ENCODE measurements at places on chromosomes 2 and 18. TPM values are rescaled to one million over a fixed set of nuclear protein-coding genes. Genes with fewer than 3 reads are reported as not detected.

The GDF7 gene
- total RNA-seq = 18.1 TPM

The EVX2 gene
- total RNA-seq = not detected

The RESP18 gene
- not detected for total RNA-seq

The CABYR gene
- total RNA-seq = 2.7 TPM

The AQP12B gene
- not detected for total RNA-seq

The ZSWIM2 gene
- not detected for total RNA-seq

GRCh38 chr18:32289483-32290075 is 99.7 kb downstream of the MEP1B start:
- no peak for ATAC-seq

GRCh38 chr2:229523663-229524062 is 190.7 kb downstream of the DNER start:
- no peak for ATAC-seq

DNA sequence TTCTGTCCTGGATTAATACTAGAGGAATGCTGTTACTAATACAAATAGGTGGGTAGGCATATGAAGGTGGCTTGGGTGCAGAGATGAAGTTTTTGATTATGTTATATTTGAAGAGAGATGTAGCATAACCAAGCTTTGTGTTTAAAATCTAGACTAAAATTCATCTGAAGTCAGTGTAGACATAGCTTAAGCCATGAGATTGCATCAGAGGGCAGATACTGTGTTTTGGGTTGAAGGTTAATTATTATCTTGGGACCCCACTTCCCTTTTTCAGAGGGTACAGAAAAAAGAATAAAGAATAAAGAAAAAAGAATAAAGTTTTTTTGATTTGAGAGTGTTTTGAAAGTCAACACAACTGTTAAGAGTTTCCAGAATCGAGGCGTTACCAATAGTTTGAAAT is 13.0 kb downstream of the PPM1B start:
- no peak for ATAC-seq

GRCh38 chr2:145841973-145842372 is 1322.1 kb upstream of the ZEB2 start:
- no peak for ATAC-seq

GRCh38 chr2:224799691-224800090 is 83.5 kb upstream of the CCDC195 start:
- no peak for ATAC-seq

- ATAC-seq = no peak
Observed at GRCh38 chr18:42192251-42193248, 237.5 kb downstream of the PIK3C3 start.

DNA sequence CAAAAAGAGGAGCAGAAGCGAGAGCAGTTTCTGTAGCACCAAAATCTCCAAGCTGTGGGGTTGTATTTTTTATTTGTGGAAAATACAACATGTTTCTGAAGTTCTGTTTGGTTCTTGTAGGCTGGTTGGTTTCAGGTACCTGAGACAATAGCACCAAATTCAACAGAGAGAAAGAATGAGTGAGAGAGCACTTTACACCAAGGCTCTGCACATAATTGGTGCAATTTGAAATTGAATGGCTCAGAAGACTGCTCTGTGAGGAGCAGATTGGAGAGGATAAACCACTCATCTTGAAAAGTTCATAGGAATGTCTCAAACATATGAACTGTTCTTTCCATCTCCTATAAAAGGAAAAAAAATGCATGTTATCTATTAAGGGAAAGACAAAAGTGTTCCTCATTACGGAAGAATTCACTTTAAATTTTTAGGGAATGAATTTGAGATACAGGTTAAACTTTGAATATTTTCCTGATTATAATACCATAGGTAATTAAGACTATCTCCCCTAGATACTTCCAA is 175.1 kb downstream of the ATAD2B start:
- ATAC-seq = no peak

DNA sequence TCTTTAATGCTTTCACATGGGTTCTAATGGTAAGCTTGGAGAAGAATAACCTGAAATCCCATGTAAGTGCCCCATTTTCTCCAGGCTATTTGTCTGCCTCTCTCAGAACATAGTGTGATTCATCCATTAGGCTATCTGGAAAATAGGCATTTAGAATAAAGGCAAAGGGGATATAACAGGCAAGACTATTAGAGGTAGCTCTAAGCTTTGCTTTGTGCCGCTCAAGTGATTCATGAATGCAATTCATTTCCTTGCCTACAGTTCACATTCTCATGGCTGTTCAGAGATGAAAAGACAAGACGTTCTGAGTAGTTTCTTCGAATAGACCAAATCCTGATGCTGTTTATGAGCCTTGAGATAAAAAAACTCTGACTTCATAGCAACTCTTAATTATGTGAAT is 101.7 kb downstream of the ANKRD44 start:
- ATAC-seq = no peak

- ATAC-seq = peak; percentile 60
Observed at GRCh38 chr18:10497206-10497749, 28.5 kb upstream of the NAPG start.

DNA sequence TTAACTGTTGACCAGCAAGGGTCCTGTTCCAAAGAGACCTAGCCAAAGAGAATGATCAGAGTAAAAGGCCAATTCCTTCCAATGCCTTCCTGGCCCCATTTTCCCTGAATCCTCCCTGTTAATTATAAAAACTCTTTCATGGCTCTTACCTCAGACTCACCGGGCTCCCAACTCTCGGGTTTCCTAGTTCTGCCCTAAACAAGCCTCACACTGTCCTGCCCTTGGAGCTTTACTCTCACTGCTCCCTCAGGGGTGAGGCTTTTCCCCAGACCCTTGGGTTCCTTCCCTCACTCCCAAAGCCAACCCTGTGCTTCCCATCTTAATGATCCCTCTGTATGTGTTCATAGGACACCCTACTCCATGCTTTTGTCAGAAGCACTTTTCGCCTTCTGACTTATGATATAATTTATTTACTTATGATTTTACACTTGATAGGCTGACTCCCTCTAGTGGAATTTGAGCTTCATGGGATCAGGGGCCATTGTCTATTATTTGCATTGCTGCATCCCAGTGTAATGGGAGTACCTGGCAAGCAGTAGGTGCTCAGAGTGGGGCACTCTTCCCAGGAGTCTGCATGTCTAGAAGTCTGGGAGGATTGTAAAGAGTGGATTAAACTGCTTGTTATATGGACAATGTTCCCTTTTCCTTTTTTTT is 29.9 kb upstream of the ZNG1B start:
- ATAC-seq = no peak

GRCh38 chr2:69253611-69254301 is 133.3 kb downstream of the GFPT1 start:
- peak; percentile 94 for ATAC-seq

DNA sequence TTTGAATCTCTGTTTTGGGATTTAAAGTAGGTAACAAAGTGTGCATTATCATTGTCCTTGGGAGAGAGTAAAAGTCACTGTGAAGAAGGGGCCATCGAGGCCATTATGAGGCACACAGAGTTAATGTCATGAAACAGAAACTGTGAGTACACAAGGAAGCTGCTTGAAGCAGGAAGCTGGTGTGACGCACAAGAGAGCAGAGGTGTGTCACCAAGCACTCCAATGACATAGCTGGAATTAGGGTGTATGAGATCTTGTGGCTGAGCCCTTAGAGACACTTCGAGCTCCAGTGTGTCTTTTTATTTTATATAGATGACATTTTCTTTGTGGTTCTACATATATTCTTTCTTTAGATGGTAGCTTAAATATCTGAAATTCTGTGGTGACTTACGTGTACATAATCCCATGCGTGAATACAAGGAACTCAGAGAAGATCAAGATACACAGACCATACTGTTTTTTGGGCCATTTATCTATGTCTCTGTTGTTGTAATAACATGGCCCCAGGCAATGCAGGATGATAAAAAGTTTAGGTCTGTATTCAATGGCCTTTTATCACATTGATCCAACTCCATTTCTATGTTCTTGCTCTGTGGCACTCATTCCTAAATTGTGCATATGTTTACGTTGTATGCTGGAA is 164.7 kb upstream of the FAM98A start:
- no peak for ATAC-seq

GRCh38 chr2:8863331-8863953 is 26.0 kb upstream of the KIDINS220 start:
- no peak for ATAC-seq

- ATAC-seq = no peak
Observed at GRCh38 chr2:149070681-149071320, 32.3 kb downstream of the LYPD6B start.

DNA sequence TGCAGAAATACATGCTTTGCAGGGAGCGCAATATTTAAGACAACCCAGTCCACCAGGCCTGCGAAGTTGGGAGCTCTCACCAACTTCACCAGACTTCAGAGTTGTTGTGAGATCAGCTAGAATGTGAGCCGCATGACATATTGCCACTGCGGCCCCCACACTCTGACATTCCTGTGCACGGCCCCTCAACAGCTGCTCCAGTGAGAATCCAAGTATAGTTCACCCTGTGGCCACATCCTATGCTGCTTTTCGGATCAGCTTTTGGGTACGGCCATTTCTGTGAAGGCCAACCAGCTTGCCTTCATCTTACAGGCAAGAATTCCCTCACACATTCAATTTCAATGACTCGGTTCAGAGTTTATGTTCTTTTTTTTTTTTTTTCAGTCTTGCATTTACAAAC is 177.8 kb downstream of the SOX11 start:
- no peak for ATAC-seq

- ATAC-seq = no peak
Observed at GRCh38 chr2:196074631-196075030, 6.0 kb upstream of the DNAH7 start.

- ATAC-seq = no peak
Observed at GRCh38 chr2:176446718-176447414, 177.6 kb downstream of the MTX2 start.

GRCh38 chr2:10721396-10722251 is at the start of gene ATP6V1C2:
Gene ATP6V1C2, plus strand, starts transcription at chr2:10721630. Its CDS starts 1,220 bp downstream, at chr2:10722850.
- ATAC-seq = peak; percentile 28

DNA sequence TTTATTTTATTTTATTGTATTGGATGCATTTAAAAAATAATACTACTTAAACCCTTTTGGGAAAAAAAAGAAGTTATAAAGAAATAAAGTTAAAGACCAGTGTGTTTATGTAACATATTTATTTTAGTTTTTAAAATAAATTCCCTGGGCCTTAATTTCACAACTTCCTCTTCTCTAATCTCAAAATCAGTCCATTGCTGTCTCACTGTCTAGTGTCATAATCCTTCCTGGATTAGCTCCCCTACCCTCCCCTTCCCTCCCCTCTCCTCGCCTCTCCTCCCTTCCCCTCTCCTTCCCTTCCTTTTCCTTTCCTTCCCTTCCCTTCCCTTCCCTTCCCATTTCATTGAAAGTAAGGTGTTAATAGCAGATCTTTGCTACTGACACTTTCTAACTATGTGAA is 40.3 kb upstream of the ZEB2 start:
- ATAC-seq = no peak

DNA sequence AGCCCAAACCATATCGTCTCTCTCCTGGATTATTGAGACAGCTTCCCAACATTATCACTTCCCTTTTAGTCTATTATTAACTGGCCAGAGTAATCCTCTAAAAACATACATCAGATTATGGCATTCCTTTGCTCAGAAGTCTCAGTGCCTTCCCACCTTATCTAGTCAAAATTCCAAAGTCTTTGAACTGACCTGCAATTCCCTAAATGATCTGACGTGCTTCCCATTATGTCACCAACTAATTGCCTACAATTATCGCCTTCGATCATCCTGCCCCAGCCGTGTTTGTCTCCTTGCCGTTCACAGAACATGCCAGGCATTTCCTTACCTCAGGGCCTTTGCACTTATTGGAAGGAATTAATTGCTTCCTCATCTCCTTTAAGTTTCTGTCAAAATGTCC is 332.4 kb downstream of the IRS1 start:
- no peak for ATAC-seq

- ATAC-seq = no peak
Observed at GRCh38 chr2:18154259-18154658, 275.8 kb downstream of the KCNS3 start.

DNA sequence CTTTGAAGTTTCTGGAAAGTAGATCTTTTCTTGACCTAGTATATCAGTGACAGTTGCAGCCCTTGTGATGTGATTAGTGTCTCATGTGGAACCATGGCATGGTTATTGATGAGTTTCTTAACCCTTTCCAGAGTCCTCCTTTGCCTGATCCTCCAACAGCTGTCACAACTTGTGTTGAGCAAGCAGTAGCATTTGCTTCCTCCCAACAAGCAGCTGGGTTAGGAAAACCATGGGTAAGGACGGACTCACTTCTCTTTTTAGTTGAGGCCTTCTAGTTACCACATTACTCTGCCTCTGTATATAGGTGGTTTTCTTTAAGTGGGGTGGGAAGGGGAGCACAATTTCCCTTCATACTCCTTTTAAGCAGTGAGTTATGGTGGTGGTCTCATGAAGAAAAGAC is 96.3 kb downstream of the XRCC5 start:
- ATAC-seq = no peak

DNA sequence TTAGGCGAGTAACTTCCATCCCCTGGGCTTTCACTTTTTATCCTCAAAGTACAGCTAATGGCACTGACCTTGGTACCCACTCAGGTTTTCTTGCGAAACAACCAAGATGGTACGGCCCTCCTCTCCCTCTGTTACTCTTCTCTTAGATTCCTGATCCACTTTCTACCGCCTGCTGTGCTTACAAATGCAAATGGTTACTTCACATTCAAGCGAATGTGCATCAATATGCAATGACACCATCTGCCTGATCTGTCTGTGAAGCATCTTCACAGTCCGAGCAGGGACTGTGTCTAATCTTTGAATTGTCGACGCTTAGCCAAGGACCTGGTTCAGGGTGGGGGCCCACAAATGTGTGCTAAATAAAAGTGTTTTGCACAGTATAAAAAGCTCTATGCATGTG is 112.2 kb downstream of the TRIB2 start:
- no peak for ATAC-seq

GRCh38 chr18:56283316-56283715 is 355.1 kb downstream of the TXNL1 start:
- no peak for ATAC-seq

DNA sequence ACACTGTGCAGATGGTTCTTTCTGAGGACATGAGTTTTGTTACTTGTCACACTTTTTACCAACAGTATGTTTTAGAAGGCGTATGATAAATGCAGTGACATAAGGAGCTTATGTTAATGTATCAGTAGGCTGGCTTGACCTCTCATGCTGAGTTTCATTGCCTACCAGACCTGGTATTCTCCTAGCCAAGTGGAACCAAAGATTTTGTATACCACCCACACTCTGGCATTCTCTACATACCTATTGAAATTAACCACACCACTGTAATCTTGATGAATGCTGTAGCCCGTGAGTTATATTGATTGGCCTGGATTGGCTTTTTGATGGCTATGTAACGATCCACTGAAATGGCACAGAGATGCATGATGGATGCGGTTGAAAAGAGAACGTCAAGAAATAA is 11.4 kb downstream of the HTR2B start:
- ATAC-seq = no peak

DNA sequence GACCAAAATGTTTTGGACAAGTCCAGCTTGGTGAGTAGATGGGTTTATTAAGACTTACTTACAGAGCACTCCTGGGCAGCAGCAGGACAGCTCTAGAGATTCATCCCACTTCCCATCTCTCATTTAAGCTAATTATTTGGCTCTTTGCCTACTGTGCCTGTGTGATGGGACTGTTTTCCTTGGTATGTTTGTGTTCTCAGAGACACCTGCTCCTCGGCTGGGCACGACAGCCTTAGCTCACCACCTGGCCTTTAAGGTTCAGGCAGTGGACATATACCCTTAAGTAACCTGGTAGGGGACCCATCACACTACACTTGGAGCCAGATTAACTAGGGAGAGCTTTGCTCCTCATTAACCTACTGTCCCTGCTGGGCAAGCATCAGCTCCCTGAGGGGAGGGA is 41.7 kb upstream of the EFEMP1 start:
- no peak for ATAC-seq

- ATAC-seq = no peak
Observed at GRCh38 chr18:53798516-53798915, 426.0 kb downstream of the MBD2 start.

GRCh38 chr2:95044601-95045000 is 19.1 kb downstream of the MAL start:
- ATAC-seq = no peak

Data from gastroesophageal sphincter (tissue), 4 donors.